ENCODE measurements at places on chromosomes 1 and 21. TPM values are rescaled to one million over a fixed set of nuclear protein-coding genes. Genes with fewer than 3 reads are reported as not detected.
A peak's percentile ranks its signal among the peaks of the same experiment; 100 is the strongest.

GRCh38 chr1:232589812-232590743 lies 39.9 kb downstream of the SIPA1L2 start:
- peak overlapping the region; percentile 21 for H3K27ac ChIP-seq
- no peak overlapping the region for H3K4me3 ChIP-seq
- H3K36me3 ChIP-seq, result peaks cover 8% of the 10 kb centered on the region

GRCh38 chr1:25754470-25755181 lies 45.4 kb upstream of the SELENON start:
- DNase-seq, result peak; percentile 32
- no peaks in the 10 kb centered on the region for H3K27me3 ChIP-seq
- H3K36me3 ChIP-seq, result peaks cover 3% of the 10 kb centered on the region
- peak overlapping the region; percentile 42 for H3K4me3 ChIP-seq

GRCh38 chr1:5982868-5983267 lies 9.4 kb downstream of the NPHP4 start:
- H3K27ac ChIP-seq, result no peak overlapping the region
- DNase-seq, result no peak
- H3K27me3 ChIP-seq, result no peaks in the 10 kb centered on the region
- H3K36me3 ChIP-seq, result peaks cover 2% of the 10 kb centered on the region

GRCh38 chr1:60073605-60074278 lies at the start of gene C1orf87:
Gene C1orf87 (minus strand): TSS chr1:60073770. CDS start chr1:60072643, 1,127 bp downstream.
- DNase-seq, result no peak
- no peak within 1 kb of the TSS for H3K27ac ChIP-seq
- H3K4me1 ChIP-seq, result no peaks in the 10 kb centered on the region
- H3K27me3 ChIP-seq, result peaks cover 43% of the 10 kb centered on the region
- H3K4me3 ChIP-seq, result no peak within 1 kb of the TSS

Gene GPR157
- total RNA-seq, result 5.9 TPM

Data from activated T-cell treated with anti-CD3 and anti-CD28 coated beads, Interleukin-2, amount 50 U/mL, for 72 hours (primary cell).